ENCODE measurements at places on chromosomes 5 and 9. TPM values are rescaled to one million over a fixed set of nuclear protein-coding genes. Genes with fewer than 3 reads are reported as not detected.

Gene MEIKIN
- total RNA-seq, result 0.63 TPM

Gene INSYN2B
- total RNA-seq, result 0.28 TPM

Gene REEP2
- 1.9 TPM for total RNA-seq

Gene MYOT
- total RNA-seq, result 0.94 TPM

Gene C9orf153
- not detected for total RNA-seq

Gene LCP2
- 48.8 TPM for total RNA-seq

Gene SPRY4
- total RNA-seq, result 16.6 TPM

Gene SV2C
- 0.13 TPM for total RNA-seq

DNA sequence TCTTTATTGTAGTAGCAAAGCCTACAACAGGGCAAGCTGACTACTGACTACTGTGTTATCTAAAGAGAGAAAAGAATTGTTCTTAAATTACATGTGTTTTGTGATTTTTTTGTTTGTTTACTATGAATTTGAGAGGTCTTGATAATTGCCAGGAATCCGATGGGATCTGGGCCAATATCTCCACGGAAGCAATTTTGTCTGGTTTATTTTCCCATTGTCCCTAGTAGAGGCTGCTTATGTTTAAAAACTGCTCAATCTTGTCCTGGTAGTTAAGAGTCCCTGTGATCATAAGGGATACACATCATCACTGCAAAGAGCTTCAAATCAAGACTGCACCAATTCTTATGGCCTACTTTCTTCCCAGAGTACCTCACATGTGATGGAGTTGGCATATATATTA lies 94.4 kb downstream of the GLDC start:
- H3K36me3 ChIP-seq, result peaks cover 23% of the 10 kb centered on the region
- H3K27ac ChIP-seq, result no peak overlapping the region
- H3K4me1 ChIP-seq, result no peaks in the 10 kb centered on the region

- no peaks in the 10 kb centered on the region for H3K27me3 ChIP-seq
- H3K4me3 ChIP-seq, result peak overlapping the region; percentile 64
- H3K4me1 ChIP-seq, result no peaks in the 10 kb centered on the region
These were observed 2.9 kb downstream of the EDIL3 start for GRCh38 chr5:84381502-84382362.

DNA sequence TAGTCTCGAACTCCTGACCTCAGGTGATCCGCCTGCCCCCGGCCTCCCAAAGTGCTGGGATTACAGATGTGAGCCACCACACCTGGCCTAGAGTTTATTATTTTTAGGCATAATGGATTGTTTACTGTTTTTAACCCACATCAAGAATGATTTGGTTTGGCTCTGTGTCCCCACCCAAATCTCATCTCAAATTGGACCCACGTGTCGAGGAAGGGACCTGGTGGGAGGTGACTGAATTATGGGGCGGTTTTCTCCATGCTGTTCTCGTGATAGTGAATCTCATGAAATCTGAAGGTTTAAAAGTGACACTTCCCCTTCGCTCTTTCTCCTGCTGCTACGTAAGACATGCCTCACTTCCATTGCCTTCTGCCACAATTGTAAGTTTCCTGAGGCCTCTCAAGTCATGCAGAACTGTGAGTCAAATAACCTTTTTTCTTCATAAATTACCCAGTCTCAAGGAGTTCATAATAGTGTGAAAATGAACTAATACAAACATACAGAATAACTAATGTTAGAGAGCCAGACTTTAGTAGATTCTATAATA lies 88.2 kb downstream of the RICTOR start:
- DNase-seq, result no peak
- no peaks in the 10 kb centered on the region for H3K4me1 ChIP-seq
- H3K4me3 ChIP-seq, result no peak overlapping the region
- H3K27ac ChIP-seq, result no peak overlapping the region

DNA sequence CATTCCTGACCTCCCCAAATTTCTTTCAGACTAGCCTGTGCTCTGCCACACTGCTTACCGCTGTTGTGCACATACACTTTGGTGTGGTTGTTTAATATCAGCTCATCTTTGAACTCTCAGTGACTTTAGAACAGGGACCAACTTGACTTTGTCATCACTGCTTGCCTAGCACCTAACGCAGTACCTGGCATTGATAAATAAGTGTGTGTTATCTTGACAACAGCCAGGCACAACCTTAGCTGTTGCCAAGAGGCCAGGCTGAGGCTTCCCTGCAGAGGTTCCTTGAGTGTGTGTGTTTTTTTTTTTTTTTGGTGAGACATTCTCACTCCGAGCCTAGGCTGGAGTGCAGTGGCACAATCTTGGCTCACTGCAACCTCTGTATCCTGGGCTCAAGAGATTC lies 41.0 kb upstream of the SLC28A3 start:
- no peaks in the 10 kb centered on the region for H3K4me1 ChIP-seq
- no peak overlapping the region for H3K4me3 ChIP-seq
- H3K27ac ChIP-seq, result no peak overlapping the region

DNA sequence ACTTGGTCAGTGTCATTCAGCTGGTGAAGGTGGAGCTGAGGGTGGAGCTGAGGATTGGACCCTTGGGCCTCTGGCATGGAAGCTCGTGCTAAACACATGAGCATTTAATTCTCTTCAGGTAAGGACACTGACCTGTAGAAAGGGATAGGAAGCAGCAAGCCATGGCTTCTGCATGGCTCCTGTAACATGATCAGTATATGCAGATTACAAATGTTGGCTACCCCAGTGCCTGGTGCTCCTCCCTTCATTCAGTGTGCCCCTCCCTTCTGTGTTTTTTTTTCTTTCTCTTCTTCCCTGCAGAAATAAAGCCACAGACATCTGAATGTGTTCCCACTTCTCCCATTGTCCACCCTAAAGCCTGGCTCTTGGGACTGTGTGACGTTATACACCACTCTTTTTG lies 52.9 kb downstream of the ARHGAP26 start:
- no peak for DNase-seq
- H3K4me3 ChIP-seq, result no peak overlapping the region
- peaks cover 21% of the 10 kb centered on the region for H3K4me1 ChIP-seq

- H3K4me3 ChIP-seq, result no peak overlapping the region
- no peaks in the 10 kb centered on the region for H3K27me3 ChIP-seq
- H3K4me1 ChIP-seq, result peaks cover 2% of the 10 kb centered on the region
- H3K27ac ChIP-seq, result no peak overlapping the region
- DNase-seq, result no peak
- no peaks in the 10 kb centered on the region for H3K36me3 ChIP-seq
These were observed 99.3 kb downstream of the ANGPTL2 start for GRCh38 chr9:127022913-127023660.

- no peak for DNase-seq
- no peak overlapping the region for H3K27ac ChIP-seq
- no peaks in the 10 kb centered on the region for H3K4me1 ChIP-seq
- H3K36me3 ChIP-seq, result no peaks in the 10 kb centered on the region
- no peaks in the 10 kb centered on the region for H3K27me3 ChIP-seq
These were observed 429.3 kb downstream of the TMEM232 start for GRCh38 chr5:110297152-110297670.

- no peaks in the 10 kb centered on the region for H3K4me1 ChIP-seq
- no peak overlapping the region for H3K4me3 ChIP-seq
- no peaks in the 10 kb centered on the region for H3K36me3 ChIP-seq
- DNase-seq, result no peak
- H3K27me3 ChIP-seq, result no peaks in the 10 kb centered on the region
- no peak overlapping the region for H3K27ac ChIP-seq
These were observed 214.4 kb downstream of the PCSK1 start for GRCh38 chr5:96218653-96219052.

- H3K36me3 ChIP-seq, result peaks cover 12% of the 10 kb centered on the region
- H3K4me1 ChIP-seq, result no peaks in the 10 kb centered on the region
- no peak overlapping the region for H3K27ac ChIP-seq
- no peak overlapping the region for H3K4me3 ChIP-seq
- H3K27me3 ChIP-seq, result no peaks in the 10 kb centered on the region
These were observed 10.2 kb downstream of the TRIM41 start for GRCh38 chr5:181233088-181233800.

GRCh38 chr5:103706939-103707682 lies 144.5 kb upstream of the NUDT12 start:
- H3K4me1 ChIP-seq, result no peaks in the 10 kb centered on the region
- H3K4me3 ChIP-seq, result no peak overlapping the region
- H3K27me3 ChIP-seq, result no peaks in the 10 kb centered on the region
- no peak for DNase-seq
- no peak overlapping the region for H3K27ac ChIP-seq
- H3K36me3 ChIP-seq, result no peaks in the 10 kb centered on the region

- peaks cover 7% of the 10 kb centered on the region for H3K4me1 ChIP-seq
- H3K27me3 ChIP-seq, result no peaks in the 10 kb centered on the region
- no peak overlapping the region for H3K4me3 ChIP-seq
These were observed 200.3 kb downstream of the SNX18 start for GRCh38 chr5:54717870-54718269.

DNA sequence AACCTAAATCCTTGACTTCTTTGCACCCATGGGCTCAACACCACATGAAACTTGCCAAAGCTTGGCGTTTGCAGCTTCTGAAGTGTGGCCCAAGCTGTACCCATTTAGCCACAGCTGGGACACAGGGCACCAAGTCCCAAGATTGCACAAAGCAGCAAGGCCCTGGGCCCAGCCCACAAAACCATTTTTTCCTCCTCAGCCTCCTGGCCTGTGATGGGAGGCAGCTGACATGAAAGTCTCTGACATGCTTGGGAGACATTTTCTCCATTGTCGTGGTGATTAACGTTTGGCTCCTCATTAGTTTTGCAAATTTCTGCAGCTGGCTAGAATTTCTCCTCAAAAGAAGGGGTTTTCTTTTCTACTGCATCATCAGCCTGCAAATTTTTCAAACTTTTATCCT lies 32.0 kb downstream of the ACTL7B start:
- no peaks in the 10 kb centered on the region for H3K4me1 ChIP-seq
- no peaks in the 10 kb centered on the region for H3K36me3 ChIP-seq
- no peak overlapping the region for H3K4me3 ChIP-seq
- H3K27me3 ChIP-seq, result no peaks in the 10 kb centered on the region
- H3K27ac ChIP-seq, result no peak overlapping the region

GRCh38 chr5:191036-191948 lies at the start of gene LRRC14B:
TSS of gene LRRC14B (plus strand) at chr5:191495. CDS start at chr5:191539, 44 bp downstream.
- peak; percentile 73 for DNase-seq
- H3K4me3 ChIP-seq, result peak within 1 kb of the TSS; percentile 14
- no peaks in the 10 kb centered on the region for H3K36me3 ChIP-seq
- peaks cover 14% of the 10 kb centered on the region for H3K4me1 ChIP-seq

DNA sequence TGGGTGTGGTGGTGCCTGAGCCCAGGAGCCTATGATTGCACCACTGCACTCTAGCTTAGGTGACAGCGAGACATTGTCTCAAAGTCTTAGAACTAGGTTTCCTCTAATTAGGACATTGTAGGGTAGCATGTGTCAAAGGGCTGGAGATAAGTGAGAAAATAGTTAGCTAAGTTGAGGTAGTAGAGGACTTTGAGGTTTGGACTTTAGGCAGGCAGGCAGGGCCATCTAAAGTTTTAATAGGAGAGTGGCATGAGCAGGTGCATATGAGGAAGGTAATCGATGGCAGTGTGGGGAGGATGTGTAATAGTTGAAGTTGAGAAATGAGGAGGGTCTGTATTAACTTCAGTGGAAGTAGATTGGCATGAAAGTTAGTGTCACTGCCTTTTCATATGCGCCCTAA lies 21.1 kb downstream of the CNOT6 start:
- no peaks in the 10 kb centered on the region for H3K36me3 ChIP-seq
- no peak overlapping the region for H3K4me3 ChIP-seq
- DNase-seq, result no peak
- no peaks in the 10 kb centered on the region for H3K27me3 ChIP-seq
- no peaks in the 10 kb centered on the region for H3K4me1 ChIP-seq
- H3K27ac ChIP-seq, result no peak overlapping the region

GRCh38 chr5:16736158-16736995 lies 119.6 kb upstream of the RETREG1 start:
- peak overlapping the region; percentile 3 for H3K4me3 ChIP-seq
- no peaks in the 10 kb centered on the region for H3K27me3 ChIP-seq
- H3K4me1 ChIP-seq, result peaks cover 11% of the 10 kb centered on the region
- H3K27ac ChIP-seq, result peak overlapping the region; percentile 72
- H3K36me3 ChIP-seq, result no peaks in the 10 kb centered on the region
- peak; percentile 73 for DNase-seq

GRCh38 chr5:10635257-10635866 lies 71.5 kb downstream of the ANKRD33B start:
- H3K27me3 ChIP-seq, result peaks cover 2% of the 10 kb centered on the region
- no peaks in the 10 kb centered on the region for H3K4me1 ChIP-seq
- no peaks in the 10 kb centered on the region for H3K36me3 ChIP-seq

- DNase-seq, result no peak
- no peaks in the 10 kb centered on the region for H3K27me3 ChIP-seq
- H3K27ac ChIP-seq, result no peak overlapping the region
These were observed 9.6 kb upstream of the IL17B start for GRCh38 chr5:149388498-149389190.

GRCh38 chr5:14445576-14446290 lies 135.9 kb upstream of the OTULINL start:
- no peak overlapping the region for H3K27ac ChIP-seq
- peaks cover 5% of the 10 kb centered on the region for H3K4me1 ChIP-seq
- H3K4me3 ChIP-seq, result no peak overlapping the region
- peak; percentile 60 for DNase-seq
